ENCODE measurements at places on chromosomes 1 and 21.

DNA sequence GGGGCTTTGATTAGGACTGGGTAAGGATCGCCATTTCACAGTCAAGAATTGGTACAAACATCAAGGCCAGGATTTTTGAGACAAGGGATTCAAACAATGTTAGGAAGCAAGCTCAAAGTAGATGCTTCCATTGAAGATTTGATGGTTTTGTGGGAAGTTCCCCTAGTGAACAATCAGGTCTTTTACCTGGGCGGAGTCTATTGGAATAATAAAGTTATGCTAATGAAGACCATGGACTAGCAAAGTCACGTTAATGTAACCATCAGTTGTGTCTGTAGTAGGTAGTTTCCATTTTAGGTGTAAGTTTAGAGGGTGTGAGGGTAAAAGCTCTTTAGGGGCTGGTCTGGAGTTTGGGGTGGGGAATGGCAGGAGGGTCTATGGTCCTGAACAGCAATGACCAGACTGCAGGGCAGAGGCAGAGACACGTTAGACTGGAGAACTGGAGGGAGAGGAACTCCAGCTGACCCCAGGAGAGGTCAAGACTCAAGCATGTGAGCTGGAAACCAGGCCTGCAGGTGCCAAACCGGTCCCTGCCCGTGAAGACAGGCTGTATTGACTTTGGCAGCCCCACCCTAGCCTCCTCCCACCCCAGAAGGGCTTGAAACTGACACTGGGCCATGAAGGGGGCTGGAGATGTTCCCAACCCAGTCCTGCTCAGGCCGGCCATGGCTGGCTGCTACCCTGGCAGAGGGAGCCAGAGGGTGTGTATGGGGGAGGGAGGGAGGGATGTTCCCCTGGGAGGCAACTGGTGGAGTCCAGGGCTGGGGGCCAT lies 36.0 kb upstream of the GPR37L1 start:
- DNase-seq: no peak

- DNase-seq: no peak
Measured at GRCh38 chr1:57986432-57986831, 560.1 kb downstream of the OMA1 start.

- no peak for DNase-seq
Measured at GRCh38 chr1:30664103-30664755, 59.2 kb downstream of the MATN1 start.

DNA sequence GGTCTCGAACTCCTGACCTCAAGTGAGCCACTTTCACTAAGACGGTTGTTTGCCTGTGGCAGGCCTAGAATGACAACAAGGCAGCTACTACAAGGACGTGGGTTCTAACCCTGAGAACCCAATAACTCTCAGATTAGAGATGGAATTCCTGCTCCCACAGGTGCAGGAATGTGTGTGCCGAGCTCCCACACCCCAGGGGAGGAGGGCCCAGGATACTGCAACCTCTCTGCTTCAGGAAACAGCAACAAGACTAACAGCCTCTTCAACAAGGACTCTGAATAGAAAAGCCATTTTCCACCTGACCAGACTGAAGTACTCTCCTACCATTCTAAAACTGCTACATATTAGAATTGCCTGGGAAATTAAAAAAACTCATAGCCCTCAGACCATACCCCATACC lies 4.9 kb downstream of the LSM10 start:
- no peak for DNase-seq

DNA sequence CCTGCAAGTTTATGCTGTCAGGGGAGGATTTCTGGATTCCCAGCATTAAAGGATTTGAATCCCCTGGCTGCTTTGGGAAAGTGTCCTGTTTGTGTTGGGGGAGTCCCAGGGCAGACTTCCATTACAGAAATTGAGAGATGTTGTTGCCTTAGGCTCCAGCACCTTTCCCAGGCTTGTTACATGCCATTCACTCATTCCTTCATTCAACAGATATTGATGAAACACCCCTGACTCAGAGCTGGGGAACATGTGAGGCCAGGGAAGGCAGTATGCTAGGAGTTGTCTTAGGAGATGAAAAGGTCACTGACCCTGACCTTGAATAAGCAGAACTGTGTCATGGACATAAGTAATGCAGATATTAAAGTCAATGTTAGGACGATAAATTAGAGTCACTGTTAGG lies 161.7 kb downstream of the NTMT2 start:
- DNase-seq: no peak

GRCh38 chr1:49048188-49048587 lies 271.5 kb upstream of the BEND5 start:
- DNase-seq: no peak

GRCh38 chr1:200042552-200043335 lies 15.2 kb downstream of the NR5A2 start:
- peak; percentile 67 for DNase-seq

- no peak for DNase-seq
Measured at GRCh38 chr21:35032474-35033263, 16.4 kb downstream of the RUNX1 start.

DNA sequence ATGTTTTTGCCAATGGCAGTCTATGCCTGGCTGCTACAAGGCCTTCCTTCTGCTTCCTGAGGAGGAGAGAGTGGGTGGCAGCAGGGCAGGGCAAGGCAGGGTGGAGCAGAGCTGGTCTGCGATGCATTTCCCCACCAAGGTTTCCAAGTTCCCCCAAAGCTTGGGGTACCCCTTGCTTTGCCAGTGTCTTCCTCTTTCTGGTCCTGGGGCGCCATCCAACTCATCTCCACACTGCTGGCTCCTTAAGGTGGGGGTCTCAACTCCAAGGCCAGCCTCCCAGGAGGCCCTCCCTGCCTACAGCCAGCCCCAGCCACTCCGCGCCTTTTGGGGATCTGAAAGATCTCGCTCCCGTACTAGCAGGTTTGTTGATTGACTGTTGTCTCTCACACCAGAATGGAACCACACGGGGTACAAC lies 3.9 kb upstream of the SKI start:
- no peak for DNase-seq

- no peak for DNase-seq
Measured at GRCh38 chr1:59052166-59052590, 244.7 kb upstream of the FGGY start.

DNA sequence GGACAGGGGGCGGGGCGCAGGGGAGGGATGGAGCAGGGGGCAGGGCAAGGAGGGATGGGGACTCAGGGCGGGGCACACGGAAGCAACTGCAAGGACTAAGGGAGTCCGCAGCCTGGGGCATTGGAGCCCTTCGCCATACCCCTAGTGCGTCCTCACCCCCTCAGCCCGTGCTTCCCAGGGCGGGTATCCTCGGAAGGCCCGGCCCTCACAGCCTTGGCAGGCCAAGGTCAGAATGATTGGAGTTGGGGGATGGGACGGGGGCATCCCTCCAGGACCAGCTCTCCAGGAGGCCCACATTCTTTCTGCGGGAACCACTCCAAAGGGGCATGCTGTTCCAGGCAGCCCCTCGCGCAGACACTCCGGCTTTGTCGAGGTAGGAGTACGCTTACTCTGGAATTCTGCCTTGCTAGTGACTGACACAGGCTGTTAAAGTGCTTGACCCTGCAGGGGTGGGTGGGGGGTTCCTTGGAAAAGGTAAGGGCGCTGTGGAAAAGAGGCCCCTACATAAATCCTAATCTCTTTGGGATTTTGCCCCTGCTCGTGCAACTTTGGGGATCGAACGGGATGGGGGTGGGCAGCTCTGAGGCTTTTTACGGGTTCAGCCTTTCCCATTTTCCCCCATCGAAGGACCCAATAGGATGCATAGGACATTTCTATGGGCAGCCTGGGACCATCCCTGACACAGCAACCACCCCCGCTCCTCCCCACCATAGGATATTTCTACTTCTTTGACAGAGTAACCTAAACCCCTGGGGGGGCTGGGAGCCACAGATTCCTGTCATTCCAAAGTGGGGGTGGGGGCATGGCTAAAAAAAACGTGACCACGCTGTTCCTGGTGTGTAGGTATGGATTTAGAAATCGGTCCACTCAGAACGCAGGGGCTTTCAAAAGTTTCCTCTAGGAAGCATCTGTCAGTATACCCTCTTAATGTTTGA lies 738 bp upstream of the TRIM11 start:
- no peak for DNase-seq

DNA sequence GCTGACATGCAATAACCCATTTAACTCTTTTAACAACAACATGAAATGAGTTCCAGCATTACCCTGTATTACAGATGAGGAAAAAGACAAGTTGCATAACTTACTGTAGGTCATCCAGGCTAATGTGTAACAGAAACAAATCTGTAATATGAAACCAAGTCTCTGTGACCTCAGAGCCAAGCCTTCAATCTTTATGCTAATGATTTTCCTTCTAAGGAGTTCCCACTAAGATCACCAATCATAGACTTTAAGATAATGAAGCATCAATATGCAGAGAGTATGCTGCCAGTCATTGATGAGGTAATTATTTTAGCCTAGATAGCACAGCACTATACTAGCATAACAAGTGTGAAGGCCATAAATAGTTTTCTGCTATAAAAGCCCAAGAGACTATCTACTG lies 35.6 kb upstream of the RNPC3 start:
- DNase-seq: no peak

DNA sequence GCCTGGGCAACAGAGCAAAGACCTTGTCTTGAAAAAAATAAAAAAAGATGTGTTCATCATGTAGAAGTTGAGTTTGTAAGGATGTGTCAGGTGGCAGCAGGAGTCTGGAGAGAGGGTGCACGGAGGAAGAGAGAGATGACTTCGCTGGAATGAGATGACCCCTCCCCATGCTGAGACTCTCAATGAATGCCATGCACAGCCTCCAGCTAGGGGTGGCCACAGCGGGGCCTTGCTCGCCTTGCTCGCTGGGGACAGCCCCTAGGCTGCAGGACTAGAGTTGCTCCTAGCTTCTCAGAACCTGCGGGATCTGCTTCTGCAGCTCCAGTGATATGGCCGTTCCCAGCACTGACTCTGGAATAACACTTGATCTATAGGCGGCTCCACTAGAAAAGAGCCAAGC lies 6.6 kb upstream of the C2CD2 start:
- DNase-seq: no peak

DNA sequence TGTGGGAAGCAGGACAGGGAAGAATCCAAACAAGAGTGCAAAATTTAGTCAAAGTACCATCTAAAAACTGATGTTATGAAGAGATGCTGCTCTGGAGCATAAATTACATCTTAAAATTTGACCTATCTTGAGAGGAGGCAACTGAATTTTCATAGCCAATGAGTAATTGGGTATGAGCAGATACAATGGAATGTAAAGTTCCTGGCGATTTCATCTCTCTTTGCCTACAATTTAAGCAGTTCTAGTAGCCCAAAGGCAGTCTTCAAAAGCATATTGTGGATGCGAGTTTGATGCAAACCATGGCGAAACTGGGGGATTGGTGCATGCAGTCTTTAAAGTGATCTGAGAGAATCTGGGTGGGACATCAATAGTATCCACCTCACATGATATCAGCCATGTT lies 1265.9 kb downstream of the BRINP3 start:
- no peak for DNase-seq

DNA sequence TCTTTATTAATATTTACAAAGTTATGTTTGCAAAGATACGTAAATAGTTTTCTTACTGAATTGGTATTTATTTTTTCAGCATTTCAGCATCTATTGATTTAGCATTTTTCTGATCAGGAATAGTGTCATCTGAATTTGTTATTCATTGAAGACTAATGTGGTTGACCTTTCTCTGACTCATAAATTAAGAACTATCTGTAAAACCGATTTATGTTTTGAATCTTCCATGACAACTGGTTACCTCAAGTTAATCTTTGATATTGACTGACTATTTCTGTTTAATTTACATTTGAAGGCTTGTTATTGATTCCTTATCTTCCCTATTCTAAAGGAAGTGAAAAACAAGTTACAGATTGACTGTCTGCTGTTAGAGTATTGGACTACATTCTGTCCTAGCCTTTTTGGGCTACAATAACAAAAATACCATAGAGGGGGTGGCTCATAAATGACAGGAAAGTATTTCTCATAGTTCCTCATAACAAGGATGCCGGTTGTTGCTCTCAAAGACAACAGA lies 1131.4 kb downstream of the PLA2G4A start:
- no peak for DNase-seq

DNA sequence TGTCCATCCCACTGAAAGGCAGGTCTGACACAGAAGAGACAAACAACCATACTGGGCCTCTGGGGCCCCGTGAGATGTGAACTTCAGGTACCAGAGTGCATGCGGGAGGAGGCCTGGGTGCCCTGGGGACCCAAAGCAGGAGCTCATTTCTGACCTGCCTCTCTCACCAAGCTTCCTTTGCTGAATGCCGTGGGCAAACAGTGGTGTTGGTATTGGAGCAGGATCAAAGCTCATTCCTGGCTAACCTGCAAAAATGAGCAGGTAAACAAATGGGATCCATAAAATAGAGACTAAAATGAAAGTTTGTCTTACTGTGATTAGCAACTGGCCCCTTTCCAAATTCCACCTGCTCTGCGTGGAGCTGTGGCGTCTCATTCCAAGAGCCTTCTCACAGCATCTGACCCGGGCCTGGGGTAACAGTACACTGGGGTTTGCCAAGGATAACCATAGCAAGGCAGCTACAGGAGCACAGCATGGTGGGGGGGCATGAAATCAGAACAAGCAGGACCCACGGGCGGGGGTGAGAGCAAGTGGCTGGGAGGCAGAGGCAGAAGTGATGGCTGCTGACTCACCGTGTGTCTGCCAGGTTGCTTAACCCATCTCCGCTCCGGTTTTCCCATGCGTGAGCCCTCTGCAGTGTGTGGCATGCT lies 103.6 kb downstream of the KIF26B start:
- peak; percentile 57 for DNase-seq

DNA sequence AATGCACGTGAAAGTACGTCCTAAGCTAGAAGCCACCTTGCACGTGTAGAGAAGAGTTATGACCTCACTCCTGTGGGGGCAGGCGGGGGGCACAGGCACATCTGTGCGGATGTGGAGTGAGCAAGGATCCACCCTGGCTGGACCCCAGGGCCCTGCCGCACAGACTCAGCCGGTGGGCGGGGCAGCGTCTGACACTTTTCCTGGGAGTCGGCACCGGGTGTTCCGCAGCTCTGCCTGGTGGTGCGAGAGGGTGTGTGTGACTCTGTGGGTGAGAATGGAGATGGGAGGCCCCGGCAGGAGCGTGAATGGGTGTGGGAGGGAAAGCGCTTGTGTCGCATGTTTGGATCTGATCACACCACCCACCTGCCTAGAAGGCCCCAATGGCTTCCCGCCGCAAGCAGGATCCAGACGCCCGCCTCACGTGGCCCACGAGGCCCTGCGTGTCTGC lies 29.5 kb downstream of the RAP1GAP start:
- DNase-seq: no peak

DNA sequence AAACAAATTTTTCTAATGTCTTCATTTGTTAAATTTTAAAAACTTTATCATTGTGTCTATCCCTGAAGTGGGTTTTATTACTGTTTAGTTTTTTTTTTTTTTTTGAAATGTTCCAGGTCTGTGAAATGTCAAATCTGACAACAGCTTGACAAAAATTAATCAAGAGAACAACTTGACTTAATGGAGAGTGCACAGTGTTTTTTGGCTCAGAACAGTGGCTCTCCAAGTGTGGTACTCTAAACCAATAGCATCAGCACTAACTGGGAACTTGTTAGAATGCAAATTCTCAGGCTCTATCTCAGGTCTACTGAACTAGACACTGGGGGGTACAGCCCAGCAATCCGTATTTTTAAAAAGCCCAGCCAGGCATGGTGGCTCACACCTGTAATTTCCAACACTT lies 49.2 kb downstream of the ATP1B1 start:
- DNase-seq: no peak

GRCh38 chr1:218946147-218946546 lies 227.5 kb upstream of the LYPLAL1 start:
- DNase-seq: no peak

GRCh38 chr1:87093286-87093685 lies 178.9 kb downstream of the HS2ST1 start:
- DNase-seq: no peak

Data from left forelimb (tissue), 1 donor.